Stimulated activated CD4-positive, alpha-beta T cell treated with anti-CD3 and anti-CD28 coated beads, Interleukin-2, amount 100 ng/mL, for 24 hours (primary cell): ENCODE measurements at places on chromosomes 13 and 19.

DNA sequence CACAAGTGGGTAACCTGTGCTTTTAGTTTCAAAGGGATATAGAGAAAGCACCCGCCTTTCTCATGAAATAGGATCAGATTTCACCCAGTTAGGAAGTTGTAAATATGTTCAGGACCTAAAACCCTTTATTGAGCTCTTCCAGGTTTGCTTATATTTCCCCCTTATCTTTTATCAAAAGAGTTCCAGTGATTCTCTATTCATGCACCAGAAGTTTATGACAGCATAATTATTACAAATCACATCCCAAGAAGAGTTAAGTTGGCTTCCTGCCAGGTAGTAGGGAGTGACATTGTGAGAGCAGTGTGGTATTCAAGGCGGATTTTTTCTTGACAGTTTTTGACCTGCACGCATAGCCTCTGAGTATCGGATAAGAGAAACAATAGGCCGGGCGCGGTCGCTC, 190.3 kb downstream of the STK24 start:
- DNase-seq, result no peak

- no peak for DNase-seq
These were observed 36.3 kb upstream of the DPRX start for GRCh38 chr19:53595510-53595867.

DNA sequence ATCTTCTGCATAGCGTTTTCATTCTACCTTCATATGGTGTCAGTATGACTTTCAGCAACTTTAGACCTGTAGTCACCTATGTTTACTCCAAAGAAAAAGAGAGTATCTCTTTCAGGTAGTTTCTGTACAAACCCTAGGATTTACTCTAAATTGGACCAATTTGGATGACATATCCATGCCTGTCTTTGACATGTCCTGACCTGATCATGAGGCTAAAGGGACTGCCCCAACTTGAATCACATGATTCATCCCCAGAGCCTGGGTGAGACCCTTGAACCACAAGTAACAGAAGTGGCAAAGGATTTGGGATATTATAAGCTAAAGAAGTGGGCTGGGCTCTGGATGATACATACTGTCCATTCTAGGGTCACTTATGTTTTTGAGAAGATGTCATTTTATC, 124.5 kb upstream of the CSNK1A1L start:
- DNase-seq, result no peak

- no peak for DNase-seq
These were observed 727 bp downstream of the CERS1 start for GRCh38 chr19:18895038-18895823.

DNA sequence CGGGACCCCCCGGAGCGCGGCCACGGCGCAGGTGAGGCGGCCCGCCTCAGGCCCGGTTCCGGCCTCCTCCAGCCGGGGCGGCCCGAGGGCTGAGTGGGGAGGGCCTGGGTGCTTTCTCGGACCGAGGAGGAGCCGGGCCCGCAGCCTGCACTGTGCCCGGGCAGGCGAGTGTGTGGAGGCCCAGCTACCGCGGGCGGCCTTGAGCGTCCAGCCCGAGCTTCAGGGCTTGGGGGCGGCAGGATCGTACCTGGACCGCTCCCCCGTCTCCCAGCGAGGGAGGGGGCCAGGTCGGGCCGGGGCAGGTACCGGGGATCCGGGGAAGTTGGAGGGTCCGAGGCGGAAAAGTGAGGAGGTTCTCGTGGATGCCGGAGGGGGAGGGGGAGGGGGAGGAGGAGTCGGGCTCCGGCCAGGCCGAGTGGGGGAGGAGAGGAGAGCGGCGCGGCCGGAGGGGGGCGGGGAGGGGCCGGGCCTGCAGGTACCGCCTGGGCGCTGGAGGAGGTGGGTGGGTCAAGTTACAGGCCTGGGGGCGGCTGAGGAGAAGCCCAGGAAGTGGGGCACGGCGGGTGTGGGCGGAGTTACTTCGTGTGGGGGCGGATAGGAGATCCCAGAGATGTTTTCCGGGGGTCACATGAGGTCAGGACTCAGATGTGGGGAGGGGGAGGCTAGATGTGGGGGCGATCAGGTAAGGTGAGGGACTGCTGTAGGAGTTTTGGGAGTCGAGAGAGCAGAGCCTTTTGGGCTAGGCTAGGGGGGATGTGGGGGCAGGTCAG, 545 bp downstream of the NACC1 start:
- no peak for DNase-seq

- no peak for DNase-seq
These were observed 171.4 kb downstream of the OXGR1 start for GRCh38 chr13:96822895-96823294.

GRCh38 chr13:26964278-26965250, 204.0 kb upstream of the GPR12 start:
- no peak for DNase-seq

GRCh38 chr19:2476451-2477140, 669 bp downstream of the GADD45B start:
- DNase-seq, result peak; percentile 78

DNA sequence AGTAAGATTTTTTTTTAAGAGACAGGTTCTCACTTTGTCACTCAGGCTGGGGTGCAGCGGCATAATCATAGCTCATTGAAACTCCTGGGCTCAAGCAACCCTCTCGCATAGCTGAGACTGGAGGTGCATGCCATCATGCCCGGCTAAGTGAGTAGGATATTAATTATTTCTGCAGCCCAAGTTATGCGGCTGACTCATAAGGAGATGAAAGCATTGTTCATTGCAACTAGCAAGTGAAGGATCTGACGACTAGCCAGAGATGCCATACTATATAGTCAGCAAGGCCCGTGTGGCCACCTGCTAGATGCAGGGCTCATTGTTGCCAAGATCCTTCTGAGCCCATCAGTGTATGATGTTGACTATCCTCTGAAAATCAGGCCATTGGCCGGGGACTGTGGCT, 45.2 kb downstream of the ABCC4 start:
- DNase-seq, result no peak

DNA sequence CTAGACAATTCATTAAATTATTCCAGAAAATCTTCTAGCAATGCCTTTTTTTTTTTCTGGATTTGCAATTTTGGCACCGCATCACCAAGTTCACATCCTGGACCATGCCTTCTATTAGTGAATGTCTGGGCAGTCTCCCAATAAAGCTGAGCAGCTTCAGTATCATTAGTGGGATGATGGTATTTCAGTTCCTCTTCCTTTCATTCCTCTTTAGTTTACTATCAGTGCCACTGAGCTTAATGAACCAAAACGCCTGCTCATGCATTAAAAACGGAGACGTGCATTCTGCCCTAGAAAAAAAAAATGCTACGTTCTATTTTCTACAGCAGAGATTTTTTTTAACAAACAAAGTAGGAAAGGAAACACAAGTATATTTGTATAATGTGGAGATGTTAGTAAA, 343.0 kb downstream of the PCDH9 start:
- no peak for DNase-seq

GRCh38 chr13:38871275-38871674, 119.4 kb downstream of the STOML3 start:
- no peak for DNase-seq

GRCh38 chr19:1847684-1848398, 442 bp downstream of the REXO1 start:
- DNase-seq, result no peak

GRCh38 chr13:106492588-106493475, 42.6 kb downstream of the EFNB2 start:
- DNase-seq, result no peak

DNA sequence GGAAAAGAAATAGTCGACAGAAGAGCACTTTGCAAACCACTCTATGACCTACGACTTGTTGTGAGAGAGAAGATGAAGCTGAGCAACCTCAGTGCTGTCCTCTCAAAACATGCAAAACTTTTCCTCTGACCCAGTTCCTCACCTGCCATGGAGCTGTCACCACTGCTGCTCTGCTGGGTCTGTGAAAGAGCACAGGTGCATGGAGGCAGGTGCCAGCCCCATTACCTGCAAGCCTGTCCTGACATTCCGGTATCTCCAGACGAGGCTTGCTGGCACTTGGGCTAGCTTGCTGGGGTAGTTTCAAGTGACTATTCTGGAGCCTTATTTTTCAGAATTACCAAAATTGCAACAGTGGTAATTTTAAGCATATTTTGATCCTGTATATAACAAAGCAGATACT, 49.5 kb upstream of the RFXAP start:
- no peak for DNase-seq

- no peak for DNase-seq
These were observed 89.0 kb upstream of the CLDN10 start for GRCh38 chr13:95463531-95463930.

DNA sequence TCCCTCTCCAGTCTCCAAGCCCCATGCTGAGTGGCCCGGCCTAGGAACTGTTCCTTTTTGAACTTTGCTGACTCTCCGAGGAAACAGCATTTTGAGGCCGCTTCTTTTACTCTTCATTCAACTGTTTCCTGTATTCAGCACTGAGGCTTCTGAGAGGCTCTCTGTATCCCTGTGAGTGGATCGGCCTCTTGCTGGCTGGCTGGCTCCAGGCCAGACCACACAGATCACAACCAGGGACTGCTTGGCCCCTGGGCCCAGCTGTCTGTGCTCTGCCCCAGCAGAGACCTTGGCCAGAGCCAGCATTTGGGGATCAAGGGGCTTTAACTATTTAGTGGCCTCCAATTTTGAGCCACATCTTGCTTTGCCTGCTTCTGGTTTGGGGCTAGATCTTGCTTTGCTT, 75.6 kb upstream of the KL start:
- no peak for DNase-seq

GRCh38 chr19:39941151-39941550, 6.7 kb upstream of the FCGBP start:
- peak; percentile 16 for DNase-seq

DNA sequence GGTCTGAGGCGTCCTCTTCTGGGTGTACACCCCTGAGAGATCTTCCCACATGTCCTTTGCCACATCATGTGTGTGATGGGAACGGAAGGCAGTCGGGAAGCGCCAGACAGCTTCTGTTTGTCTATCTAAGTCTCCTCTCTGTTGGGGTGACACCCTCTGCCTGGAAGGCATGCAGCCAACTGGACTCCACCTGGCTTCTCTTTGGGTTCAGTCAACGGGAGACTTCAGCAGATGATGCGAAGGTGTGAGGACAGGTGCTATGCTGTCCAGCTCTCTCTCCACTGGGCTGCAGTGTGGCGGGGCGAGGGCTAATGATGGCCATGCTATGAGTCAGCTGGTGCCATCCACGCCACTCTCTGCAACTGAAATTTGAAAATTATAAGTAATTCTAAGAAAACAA, 14.3 kb upstream of the SBK3 start:
- DNase-seq, result no peak

DNA sequence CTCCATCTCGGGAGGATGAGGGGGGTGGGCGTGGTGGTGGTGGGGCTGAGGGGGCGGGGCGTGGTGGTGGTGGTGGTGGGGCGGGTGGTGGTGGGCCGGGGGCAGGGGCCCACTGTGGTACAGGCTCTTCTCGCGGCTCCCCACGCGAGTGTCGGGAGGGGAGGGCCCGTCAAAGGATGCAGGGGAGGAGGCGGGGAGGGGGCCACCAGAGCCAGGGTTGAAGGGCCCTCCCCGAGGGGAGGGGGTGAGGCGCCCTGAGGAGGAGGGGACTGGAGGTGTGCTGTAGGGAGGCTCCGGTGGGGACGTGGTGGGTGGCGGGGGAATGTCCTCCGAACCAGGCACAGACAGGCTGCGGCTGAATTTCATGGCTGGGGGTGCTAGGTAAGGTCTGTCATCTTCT, 19.6 kb downstream of the C19orf81 start:
- no peak for DNase-seq

DNA sequence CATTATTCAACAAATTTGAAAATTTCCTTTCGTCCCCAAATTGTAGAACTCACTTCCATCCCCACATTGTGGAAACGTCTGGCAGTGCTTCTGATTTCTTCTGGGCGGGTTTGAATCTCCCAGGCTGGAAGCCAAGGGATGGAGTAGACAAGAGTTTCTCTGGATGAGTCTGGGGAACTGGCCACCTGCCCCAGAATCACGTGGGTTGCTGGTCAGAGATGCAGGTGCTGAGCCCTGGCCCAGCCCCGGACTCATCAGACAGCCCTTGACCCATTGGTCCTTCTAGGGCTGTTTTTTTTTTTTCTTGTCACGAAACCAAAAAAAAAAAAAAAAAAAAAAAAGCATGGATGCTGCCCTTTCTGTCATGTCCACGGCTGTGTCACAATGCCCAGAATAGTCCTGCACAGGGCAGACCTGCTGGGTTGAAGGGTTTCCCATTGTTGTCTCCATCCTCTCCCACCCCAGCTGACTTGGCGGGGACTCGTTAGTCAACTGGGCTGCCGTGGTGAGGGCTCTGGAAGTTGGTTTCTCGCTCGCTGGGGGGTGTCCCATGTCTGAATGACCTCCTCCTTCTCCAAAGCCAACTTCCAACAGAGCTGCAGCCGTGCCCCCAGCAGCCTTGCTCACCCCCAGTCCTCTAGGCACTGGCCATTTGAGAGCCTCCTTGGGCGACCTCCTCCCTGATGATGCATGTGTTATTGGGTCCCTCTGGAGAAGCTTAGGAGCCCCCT, 12.8 kb downstream of the CHST8 start:
- no peak for DNase-seq

DNA sequence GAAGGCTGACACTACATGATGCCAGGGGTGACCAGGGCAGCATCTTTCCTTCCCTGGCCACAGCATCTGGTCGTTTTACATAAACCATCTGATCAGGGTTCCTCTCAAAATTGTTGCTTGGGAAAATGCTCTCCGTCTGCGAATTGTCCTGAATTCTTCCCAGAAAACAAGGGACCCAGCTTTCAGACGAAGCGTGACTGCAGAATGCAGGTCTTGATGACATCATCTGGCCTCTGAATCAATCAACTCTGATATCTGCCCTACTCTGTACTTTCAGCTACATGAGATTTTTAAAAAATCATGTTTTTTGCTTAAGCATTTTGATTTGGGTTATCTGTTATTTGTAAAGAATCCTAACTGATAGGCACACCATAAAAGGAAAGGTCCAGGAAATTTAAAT, 246.6 kb upstream of the IRS2 start:
- no peak for DNase-seq

DNA sequence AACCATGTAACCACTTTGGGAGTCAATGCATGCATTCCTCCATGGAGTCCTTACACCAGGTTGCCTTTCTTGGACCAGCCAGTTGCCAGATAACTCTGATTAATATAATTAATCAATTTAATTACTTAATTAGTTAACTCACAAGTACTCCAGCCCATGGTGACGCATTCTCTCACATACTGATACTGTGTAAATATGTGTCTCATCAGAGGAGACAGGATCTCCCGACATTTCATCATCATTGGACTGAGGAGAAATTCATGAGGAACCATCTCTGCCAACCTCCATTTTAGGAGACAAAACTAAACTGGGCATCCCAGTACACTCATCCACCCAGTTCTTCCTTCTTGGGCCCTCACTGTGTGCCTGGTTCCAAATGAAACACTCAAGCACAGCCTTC, 6.5 kb upstream of the CASP14 start:
- no peak for DNase-seq

DNA sequence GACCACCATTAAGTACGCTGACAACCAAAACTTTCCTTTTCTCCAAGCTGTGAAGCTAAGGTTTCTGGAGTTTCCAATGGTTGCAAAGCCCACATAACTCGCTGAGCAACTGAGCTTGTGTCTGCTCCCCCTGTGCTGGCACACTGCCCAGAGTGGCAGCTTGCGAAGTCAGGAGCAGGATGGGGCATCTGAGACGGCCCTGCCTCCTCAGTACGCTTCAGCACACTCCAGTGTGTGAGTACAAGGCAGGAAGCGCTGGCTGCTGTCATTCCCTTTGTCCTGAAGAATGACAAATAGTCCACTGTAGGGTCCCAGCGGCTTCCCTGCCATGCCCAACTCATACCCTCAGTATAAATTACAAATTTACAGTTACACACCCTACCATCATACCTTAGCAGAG, 51.5 kb downstream of the SKA3 start:
- DNase-seq, result no peak
